Activated naive CD8-positive, alpha-beta T cell treated with anti-CD3 and anti-CD28 coated beads, Interleukin-2, amount 50 U/mL, for 16 hours (primary cell): ENCODE measurements at places on chromosomes 13 and 19.

- no peak for DNase-seq
These were observed 22.0 kb downstream of the ITGBL1 start for GRCh38 chr13:101474419-101474957.

DNA sequence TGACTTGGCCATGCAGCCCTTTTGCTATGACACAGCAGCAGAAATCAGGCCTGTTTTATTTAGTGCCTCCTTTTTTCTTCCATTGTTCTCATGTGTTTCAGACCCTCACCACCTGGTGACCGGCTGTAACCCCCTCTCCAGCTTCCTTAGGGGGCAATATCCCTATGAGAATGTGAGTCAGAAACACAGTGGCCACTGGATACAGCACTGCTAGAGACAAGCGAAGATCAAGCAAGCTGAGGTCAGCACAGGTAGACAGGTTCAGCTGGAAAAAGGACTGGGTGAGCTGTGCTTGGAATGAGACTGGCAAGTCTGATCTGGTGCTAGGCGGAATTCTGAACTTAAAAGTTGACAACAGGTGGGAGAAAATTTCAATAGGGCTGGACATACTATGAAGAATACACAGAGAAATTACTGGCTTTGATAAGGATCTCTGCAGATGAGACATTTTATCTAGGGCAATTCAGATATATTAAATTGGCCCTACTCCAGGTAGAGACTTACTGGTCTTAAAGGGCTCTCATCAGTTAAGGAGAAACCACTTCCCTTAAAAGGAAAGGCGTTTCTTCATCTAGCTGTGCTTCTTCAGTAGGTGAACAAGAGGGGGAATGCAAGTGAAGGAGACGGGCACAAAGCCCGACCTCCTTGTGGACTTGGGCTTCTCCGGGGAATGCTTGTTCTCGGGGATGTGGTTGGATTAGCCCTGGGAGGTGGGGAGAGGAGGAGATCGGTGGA lies 83.3 kb downstream of the ERCC5 start:
- no peak for DNase-seq

- no peak for DNase-seq
These were observed 89.2 kb downstream of the RGCC start for GRCh38 chr13:41546372-41547190.

DNA sequence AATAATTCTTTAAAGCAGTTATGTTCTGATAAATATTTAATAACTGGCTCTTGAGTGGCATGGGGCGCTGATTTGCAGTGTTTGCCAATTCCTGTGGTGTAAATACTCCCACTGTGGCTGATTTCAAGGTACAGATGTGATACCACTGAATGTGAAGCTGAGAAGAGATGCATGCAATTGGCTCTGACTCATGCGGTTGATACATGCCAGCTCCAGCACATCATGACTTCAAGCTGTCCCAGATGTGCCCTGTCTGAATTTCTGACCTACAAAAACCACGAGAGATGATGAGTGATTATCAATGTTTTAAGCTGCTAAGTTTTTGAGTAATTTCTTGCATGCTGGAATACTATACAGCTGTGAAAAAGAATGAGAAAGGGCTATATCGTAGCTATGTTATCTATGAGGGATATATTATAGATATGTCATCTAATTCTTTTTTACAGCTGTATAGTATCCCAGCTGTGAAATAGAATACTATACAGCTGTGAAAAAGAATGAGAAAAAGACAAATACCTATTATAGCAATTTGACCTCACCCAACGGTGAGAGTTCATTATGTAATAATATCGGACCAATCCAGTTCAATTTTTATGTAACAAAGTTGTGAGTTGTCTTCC lies 7.6 kb upstream of the ACSBG2 start:
- no peak for DNase-seq

GRCh38 chr13:77196052-77196618 lies 130.8 kb downstream of the MYCBP2 start:
- DNase-seq = no peak
